Endothelial cell of umbilical vein (primary cell): ENCODE measurements at places on chromosomes 7 and 10.
A peak's percentile ranks its signal among the peaks of the same experiment; 100 is the strongest.

- no peak for DNase-seq
Measured at GRCh38 chr7:2928613-2929311, 84.7 kb upstream of the GNA12 start.

DNA sequence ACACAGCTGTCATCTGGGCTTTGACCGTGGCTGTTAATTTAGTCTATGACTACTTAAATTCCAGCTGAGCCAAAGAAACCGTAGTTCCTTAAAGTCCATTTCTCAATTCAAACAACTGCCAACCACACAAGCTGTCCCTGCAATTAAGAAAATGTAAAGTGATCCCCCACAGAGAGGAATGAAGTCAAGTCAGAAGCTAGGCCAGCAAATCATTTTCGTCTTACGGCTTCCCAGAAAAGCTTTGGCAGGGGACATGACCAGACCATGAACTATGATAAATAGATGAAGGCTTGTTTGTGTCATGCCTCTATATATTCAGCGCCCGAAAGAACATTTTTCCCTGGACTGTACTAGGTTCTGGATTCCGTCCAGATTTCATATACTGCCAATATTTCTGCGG lies 54.6 kb downstream of the HACD1 start:
- peak; percentile 26 for DNase-seq

DNA sequence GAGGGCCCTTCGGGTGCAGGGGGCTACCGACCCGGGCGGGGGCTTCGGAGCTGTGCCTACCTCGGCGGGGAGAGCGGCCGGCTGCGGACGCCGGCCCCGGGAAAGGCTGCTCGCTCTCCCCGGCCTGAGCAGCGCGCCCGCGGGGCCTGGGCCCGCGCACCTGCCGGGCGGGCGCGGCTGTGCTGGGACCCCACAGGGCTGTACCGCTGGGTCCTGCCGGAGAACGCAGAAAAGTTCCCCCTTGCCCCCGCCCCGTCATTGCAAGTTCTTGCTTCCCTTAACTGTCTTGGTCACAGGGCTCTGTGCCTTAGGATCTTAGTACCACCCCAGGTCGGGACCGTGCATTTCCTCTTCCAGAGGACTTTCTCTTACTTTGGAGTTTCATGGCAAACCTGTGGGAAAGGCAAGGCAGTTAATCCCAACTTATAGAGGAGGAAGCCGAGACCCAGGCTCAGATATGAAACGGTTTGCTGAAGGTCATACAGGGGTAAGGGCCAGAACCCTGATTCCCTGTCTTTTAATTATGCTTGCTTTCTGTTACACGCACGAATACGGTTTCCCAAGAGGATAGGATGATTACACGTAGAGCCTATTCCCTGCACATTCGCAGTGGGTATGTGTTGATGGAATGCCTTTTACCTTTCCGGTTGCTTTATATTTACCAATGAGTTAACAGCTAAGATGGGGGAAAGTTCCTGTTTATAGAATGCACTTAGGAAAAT lies 652 bp downstream of the PCGF5 start:
- peak; percentile 41 for DNase-seq

- no peak for DNase-seq
Measured at GRCh38 chr10:67518043-67518442, 178.0 kb downstream of the CTNNA3 start.

GRCh38 chr7:67894746-67895145 lies 898.1 kb downstream of the TYW1 start:
- no peak for DNase-seq

GRCh38 chr7:96800122-96800521 lies 90.5 kb upstream of the SEM1 start:
- no peak for DNase-seq

GRCh38 chr10:18793951-18794350 lies 134.7 kb downstream of the ARL5B start:
- DNase-seq: no peak

DNA sequence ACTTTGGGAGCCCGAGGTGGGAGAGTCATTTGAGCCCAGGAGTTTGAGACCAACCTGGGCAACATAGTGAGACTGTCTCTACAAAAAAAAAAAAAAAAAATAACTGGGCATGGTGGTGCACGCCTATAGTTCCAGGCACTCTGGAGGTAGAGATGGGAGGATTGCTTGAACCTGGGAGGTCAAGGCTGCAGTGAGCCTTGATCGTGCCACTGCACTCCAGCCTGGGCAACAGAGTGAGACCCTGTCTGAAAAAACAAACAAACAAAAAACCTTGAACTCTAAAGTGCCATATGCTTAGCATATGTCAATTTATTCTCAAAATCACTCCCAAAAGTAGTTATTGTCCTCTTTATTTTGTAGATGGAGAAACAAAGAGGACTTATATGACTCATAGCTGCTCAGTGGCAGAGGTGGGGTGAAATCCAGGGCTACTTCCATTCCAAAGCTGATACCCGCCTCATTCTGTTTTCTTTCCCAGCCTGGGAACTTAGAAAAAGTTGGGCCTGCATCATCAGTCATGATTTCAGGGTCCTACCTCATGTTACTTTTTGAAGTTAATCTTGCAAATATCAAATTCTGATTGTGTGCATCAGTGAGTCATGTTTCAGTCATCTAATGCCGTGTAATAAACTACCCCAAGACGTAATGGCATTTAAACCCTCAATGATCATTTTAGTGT lies 13.3 kb downstream of the DHTKD1 start:
- peak; percentile 24 for DNase-seq

DNA sequence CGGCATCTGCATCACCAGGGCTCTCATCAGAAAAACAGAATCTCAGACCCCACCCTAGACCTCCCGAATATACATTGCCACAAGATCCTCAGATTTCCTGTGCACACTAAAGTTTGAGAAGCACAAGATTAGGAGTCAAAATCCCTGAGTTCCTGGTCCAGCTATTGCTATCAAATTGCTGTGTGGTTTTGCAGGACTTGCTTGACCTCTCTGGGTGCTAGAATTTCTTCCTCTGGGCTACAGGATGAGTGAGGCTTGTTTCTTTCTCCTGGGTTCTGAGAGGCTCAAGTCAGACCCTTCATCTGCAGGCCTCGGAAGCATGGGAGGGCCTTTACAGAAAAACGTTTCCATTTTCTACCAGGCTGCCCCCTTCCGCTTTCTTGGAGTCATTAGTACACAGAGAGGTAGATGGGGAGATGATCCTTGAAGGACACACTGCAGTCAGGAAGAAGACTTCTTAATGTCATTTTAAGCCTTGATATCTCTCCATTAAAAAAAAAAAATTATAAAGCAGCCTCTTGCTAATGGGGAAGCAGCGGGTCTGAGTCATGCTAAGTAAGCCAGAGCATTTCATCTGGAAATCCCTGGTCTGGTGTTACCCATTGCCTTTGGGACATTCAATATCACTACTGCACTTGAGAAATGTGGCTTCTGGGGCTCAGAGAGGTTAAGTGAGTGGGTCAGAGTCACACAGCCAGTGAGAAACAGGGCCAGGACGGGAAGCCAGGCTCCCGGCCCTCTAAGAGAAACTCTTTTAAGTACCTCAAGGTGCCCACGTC lies 173.5 kb downstream of the KCNMA1 start:
- DNase-seq: no peak

GRCh38 chr7:145147865-145148264 lies 312.0 kb upstream of the TPK1 start:
- DNase-seq: no peak

DNA sequence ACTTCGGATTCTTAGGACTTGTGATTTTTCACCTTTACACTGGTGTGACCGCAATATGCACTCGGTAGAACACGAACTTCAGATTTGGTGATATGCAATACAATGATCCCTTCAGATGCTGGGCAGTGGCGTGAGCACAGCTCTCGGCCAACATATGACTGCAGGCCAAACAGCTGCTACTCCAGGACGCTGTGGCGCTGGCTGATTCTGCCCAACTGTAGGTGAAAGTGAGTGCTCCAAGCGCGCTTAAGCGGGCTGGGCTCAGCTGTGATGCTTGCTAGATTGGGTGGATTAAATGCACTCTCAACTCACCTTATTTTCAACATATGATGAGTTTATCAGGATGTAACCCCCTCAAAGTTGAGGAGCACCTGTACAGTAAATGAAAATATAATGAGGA lies 137.6 kb upstream of the RET start:
- no peak for DNase-seq

- DNase-seq: no peak
Measured at GRCh38 chr10:51008346-51008745, 65.9 kb upstream of the PRKG1 start.

DNA sequence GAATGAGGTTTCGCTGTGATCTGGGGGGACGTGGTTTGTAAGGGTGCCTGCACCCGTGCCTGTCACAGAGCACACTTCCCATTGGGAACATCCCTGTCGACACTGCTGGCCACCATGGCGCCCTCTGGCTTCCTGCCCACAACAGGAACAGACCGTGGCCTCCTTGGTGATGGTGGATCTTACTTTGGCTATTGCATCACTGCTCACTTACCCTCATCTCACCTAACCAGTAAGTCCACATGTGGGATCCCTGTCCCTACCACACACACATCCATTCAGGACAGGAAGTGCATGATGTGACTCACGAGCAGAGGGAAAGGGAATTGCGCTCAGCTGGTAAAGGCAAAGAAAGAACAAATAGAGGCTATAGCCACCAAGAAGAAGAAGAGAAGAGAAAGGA lies 26.2 kb upstream of the SEC61G start:
- no peak for DNase-seq

- DNase-seq: peak; percentile 50
Measured at GRCh38 chr7:36684954-36685353, 39.3 kb downstream of the AOAH start.

GRCh38 chr10:35352097-35352496 lies 15.8 kb downstream of the CCNY start:
- DNase-seq: no peak

DNA sequence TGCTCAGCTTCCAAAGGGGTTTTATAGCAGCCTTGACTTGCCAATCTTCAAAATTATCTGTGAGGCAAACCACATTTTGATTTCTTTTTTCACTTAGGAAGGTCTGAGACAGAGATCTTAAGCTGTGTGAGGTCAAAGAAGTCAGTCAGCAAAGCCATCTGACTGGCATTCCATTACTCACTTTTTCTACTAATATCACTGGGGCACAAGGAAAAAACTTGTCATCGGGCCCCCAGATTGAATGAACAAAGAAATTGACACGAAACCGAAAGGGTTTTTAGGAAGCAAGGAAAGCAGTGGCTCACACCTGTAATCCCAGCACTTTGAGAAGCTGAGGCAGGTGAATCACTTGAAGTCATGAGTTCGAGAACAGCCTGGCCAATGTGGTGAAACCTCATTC lies 78.5 kb upstream of the FRMD4A start:
- DNase-seq: no peak
